H4 (cell line): ENCODE measurements at places on chromosomes 16 and 17.

DNA sequence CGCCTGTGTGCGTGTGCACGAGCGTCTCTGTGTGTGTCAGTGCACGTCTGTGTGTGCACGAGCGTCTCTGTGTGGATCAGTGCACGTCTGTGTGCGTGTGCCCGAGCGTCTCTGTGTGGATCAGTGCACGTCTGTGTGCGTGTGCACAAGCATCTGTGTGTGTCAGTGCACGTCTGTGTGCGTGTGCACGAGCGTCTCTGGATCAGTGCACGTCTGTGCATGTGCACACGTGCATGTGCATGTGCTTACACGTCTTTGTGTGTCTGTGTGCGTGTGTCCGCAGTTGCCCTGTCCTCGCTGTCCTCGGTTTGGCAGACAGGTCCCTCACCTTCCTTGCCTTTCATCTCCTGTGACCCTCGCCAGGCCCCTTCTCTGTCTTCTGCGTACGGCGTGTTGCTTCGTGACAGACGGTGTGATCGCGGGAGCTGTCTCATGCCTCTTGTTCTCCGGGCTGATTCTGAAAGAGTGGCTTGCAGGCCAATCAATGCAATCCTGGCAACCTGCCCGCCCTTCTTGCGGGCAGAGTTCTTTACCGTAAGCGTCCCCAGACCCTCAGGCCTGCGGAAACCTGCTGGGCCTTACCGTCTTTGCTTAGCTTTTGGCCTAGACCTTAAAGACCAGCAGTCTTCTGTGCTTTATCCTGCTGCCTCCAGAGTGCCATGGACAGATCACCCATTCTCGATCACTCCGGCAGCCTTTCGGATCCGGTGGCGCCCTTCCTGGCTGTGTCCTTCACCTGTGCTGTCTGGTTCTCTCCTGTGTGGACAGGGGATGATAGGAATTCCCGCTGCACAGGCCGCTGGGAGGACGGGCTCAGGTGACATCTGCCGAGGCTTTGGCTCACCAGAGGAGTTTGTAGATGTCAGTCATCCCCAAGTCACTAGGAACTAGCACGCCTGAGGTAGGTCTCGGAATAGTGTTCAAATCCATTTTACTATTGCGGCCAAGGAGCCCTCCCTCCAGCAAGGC, 18.5 kb downstream of the MLYCD start:
- no peak for DNase-seq

DNA sequence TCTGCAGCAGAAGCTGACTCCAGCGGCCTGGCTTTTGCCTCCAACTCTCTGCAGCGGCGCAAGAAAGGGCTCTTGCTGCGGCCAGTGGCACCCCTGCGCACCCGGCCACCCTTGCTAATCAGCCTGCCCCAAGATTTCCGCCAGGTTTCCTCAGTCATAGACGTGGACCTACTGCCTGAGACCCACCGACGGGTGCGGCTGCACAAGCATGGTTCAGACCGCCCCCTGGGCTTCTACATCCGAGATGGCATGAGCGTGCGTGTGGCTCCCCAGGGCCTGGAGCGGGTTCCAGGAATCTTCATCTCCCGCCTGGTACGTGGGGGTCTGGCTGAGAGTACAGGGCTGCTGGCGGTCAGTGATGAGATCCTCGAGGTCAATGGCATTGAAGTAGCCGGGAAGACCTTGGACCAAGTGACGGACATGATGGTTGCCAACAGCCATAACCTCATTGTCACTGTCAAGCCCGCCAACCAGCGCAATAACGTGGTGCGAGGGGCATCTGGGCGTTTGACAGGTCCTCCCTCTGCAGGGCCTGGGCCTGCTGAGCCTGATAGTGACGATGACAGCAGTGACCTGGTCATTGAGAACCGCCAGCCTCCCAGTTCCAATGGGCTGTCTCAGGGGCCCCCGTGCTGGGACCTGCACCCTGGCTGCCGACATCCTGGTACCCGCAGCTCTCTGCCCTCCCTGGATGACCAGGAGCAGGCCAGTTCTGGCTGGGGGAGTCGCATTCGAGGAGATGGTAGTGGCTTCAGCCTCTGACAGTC, 1.3 kb downstream of the PARD6A start:
- DNase-seq = no peak

GRCh38 chr17:3034578-3034920, 28.9 kb downstream of the OR1D5 start:
- DNase-seq = no peak

- DNase-seq = no peak
Measured at GRCh38 chr17:17091856-17092756, 49.8 kb downstream of the MPRIP start.

GRCh38 chr16:81996664-81997509, 14.4 kb downstream of the SDR42E1 start:
- peak; percentile 75 for DNase-seq

GRCh38 chr17:82915757-82916027, 75.9 kb upstream of the ZNF750 start:
- DNase-seq = no peak

DNA sequence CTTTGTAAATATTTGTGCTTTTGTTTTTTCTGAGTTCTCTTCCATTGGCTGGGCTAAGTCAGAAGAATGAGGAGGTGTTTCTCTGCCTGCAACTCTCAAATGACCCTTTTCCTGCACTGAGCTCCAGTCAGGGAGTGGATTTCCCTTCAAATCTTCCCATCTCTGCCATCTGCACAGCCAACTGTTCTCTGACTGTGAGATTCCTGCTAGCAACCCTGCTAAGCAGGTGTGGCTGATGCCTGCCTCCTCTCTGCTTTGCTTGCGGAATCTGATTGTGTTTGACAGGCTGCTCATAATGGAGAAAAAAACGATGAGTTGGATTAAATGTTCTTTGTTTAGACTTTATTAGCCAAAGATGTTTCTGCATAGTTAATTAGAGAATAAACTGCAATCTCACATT, 519.8 kb downstream of the TMEM114 start:
- DNase-seq = no peak

- peak; percentile 59 for DNase-seq
Measured at GRCh38 chr16:56869513-56870275, 4.7 kb downstream of the SLC12A3 start.

GRCh38 chr17:58541249-58541648, 26.8 kb upstream of the MTMR4 start:
- DNase-seq = no peak

DNA sequence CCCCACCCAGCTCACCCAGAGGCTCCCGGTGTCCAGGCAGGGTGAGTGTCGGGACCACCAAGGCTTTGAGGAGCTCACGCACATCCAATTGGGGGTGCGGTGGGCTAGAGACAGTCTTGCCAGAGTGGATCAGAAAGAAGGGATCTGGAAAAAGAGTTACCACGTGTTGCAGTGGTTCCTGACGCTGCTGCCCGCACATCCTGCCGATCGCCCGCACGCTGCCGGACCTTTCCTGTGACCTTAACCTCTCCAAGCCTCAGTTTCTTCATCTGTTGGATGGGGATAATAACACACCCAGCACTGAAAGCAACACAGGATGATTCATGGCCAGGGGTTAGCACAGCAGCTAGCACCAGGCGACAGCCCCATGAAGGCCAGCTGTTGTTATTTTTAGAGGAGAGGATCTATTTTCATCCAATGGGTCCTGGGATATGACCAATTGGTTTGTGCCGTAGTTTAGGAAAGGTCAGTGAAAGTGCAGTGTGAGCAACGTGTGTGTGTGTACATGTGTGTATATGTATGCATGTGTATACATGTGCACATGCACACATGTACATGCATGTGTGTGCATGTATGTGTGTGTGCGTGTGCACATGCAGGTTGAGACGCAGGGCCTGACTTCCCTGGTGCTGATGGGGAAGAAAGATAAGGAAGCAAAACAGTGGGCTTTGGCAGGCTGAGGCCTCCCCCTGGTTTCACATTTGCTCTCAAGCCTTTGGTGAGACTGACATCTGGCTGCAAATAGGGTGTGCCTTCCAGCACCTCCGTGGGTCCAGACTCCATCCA, 2.5 kb downstream of the ITGAX start:
- no peak for DNase-seq

DNA sequence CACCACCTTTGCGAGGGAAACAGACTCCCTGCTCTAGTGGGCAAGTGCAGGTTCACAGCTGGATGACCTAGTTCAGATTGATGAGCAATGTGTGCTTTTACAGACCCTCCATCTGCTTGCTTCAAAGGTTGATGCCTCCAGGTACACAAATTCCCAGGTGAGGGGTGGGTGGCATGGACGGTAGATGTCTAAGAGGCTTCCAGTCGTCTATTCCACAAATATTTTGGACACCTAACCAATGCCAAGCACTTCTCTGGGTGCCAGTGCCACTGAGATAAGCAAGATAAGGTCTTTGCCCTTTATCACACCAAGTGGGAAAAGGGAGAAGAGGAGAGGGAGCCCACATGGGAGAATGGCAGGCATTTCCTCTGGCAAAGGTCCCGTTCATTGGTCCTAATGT, 316.6 kb upstream of the CDH5 start:
- DNase-seq = no peak

GRCh38 chr17:6713130-6713917, at the start of gene SLC13A5:
TSS of gene SLC13A5 (minus strand) at chr17:6713369. CDS start at chr17:6713333, 36 bp downstream.
- DNase-seq = no peak

- peak; percentile 43 for DNase-seq
Measured at GRCh38 chr16:85420501-85421337, 192.4 kb upstream of the GSE1 start.

DNA sequence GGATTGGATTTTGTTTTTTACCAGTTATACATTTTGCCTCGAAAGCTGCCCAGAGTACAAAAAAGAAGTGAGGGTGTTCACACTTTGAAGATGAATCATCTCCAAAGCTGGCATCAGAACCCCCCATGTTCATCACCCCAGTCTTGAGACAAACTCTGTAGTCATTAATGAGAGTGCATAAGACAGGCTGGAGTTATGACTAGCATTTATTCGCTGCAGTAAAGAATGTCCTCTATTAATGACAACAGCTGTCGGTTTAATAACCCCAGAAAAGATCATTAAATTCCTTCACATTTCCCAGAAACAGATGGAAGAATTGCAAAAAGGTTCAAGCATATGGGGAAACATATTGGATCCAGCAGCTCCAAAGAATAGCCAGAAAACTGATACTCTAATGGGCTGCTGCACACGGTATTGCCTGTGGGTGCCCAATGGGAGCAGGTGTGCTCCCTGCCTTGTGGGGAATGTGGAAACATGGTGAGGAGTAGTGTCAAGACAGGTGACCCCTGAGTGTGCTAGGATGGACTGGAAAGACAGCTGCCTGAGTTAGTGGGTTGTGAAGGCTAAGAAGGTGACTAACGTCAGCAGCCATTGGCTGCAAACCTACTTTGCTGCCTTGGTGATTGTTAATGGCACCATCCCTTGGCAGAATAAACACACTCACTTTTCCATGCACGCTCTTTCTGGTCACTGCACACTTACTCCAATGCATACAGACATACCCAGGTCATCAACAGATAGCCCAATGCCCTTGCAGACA, 81.9 kb downstream of the AIPL1 start:
- no peak for DNase-seq

- DNase-seq = no peak
Measured at GRCh38 chr17:491086-492021, 138.7 kb upstream of the RPH3AL start.

- peak; percentile 71 for DNase-seq
Measured at GRCh38 chr16:87582216-87582965, 19.9 kb upstream of the JPH3 start.

DNA sequence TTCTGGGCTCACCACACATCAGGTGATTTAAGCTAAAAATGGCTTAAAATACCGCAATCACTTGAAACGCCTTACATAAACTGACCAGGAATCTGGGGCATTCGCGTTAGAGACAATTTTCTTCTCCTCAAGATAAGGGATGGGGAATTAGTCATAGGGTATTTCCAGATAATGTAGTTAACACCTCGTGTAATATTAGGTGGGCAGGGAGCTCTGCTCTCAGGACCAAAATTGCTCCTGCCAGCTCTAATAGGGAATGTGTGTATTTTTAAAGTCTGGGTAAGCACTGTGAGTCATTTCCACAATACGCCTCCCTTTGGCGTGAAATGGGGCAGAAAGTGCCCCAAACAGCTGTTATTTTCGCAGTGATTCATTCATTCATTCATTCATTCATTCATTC, 408.6 kb downstream of the MAF start:
- DNase-seq = no peak

GRCh38 chr17:48169926-48170325, 62.4 kb downstream of the SNX11 start:
- no peak for DNase-seq

GRCh38 chr16:13543850-13544249, 376.1 kb upstream of the ERCC4 start:
- DNase-seq = no peak

- DNase-seq = no peak
Measured at GRCh38 chr17:31508288-31509094, 117.0 kb downstream of the RAB11FIP4 start.

- no peak for DNase-seq
Measured at GRCh38 chr17:38434178-38434665, 6.0 kb downstream of the ARHGAP23 start.

GRCh38 chr17:66371561-66371960, 69.1 kb downstream of the PRKCA start:
- DNase-seq = no peak

- no peak for DNase-seq
Measured at GRCh38 chr16:30980959-30981358, 4.0 kb upstream of the HSD3B7 start.

DNA sequence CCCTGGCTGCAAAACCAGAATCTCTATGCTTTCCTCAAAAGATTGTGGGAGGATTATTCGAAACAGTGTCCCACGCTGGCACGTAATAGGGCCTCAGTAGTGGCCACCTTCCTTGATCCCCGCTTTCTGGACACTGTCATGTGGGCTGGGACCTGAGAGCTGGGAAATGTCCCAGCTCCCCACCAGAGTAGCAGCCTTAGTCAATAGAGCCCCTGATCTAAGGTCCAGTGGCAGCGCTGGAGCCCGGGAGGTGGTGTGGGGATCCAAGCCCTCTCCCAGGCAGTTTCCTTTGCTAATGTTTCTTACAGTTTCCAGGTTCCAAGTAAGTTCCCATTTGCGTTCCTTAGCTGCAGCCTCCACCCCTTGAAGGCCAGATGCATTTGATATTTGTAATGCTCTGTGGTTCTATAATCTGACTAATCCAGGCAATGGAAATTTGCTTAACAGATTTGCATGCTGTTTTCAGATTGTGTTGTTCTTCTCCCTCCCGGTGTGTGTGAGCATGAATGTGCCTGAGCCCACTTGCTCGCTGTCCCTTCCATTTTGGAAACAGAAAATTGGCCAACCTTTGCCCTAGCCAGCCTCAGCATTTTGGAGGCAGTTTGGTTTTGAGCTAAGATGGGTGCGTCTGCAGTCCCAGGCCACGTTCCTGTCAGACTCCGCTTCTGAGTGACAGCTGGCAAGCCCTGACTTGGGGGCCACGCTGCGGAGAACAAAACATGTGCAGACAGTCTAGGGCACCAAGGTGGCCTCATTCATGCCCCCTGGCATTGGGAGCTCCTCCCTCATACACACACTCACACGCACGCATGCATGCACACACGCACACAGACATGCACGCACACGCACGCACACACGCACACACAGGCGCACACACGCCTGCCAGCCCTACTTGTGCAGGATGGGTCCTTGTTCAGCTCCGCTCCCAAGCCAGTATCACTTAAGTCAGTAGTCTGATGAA, 69.4 kb downstream of the CCDC182 start:
- no peak for DNase-seq

GRCh38 chr17:17957584-17957916, 14.7 kb downstream of the TOM1L2 start:
- DNase-seq = no peak
